ENCODE measurements at places on chromosomes 3 and 15. TPM values are rescaled to one million over a fixed set of nuclear protein-coding genes. Genes with fewer than 3 reads are reported as not detected.

Gene SEMA6D
- not detected for total RNA-seq

Gene SLC28A2
- not detected for total RNA-seq

Gene ITIH1
- total RNA-seq: not detected

Gene TMCO5A
- total RNA-seq: not detected

Gene SNX22
- 1.7 TPM for total RNA-seq

Gene ZNF385D
- not detected for total RNA-seq

Gene CHRD
- total RNA-seq: 0.49 TPM

Gene SLC2A2
- not detected for total RNA-seq

Gene DNAH12
- 0.04 TPM for total RNA-seq

Gene GPR62
- total RNA-seq: not detected

Gene CRABP1
- total RNA-seq: not detected

Gene ZNF445
- total RNA-seq: 9.5 TPM

Gene ROPN1
- total RNA-seq: not detected

Gene SLC6A20
- total RNA-seq: not detected

Gene DLEC1
- 1.9 TPM for total RNA-seq

Gene CYP1A2
- total RNA-seq: not detected

Gene UBA3
- 89.3 TPM for total RNA-seq

DNA sequence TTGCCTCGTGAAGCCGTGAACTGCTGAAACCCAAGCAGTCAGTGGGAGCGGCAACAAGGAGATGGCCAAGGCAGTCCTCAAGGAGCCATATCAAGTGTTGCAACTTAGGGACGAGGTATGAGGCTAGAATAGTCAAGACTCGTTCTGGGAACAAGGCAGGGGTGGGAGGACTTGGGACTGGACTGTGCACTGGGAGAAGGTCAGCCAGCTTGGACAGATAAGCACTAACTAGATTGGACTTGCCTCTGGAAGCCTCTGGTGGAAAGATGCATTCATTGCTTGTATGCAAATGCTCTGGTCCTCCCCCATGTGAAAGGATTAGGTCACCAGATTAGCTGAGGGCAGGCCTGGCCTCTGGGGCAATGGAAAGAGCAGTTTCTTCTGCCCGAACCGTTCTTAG lies 123.3 kb upstream of the CTNNB1 start:
- no peak for DNase-seq

- DNase-seq: peak; percentile 48
Measured at GRCh38 chr3:46674031-46674845, 19.2 kb downstream of the ALS2CL start.

- DNase-seq: no peak
Measured at GRCh38 chr3:127425505-127426443, 137.9 kb upstream of the PRR20G start.

DNA sequence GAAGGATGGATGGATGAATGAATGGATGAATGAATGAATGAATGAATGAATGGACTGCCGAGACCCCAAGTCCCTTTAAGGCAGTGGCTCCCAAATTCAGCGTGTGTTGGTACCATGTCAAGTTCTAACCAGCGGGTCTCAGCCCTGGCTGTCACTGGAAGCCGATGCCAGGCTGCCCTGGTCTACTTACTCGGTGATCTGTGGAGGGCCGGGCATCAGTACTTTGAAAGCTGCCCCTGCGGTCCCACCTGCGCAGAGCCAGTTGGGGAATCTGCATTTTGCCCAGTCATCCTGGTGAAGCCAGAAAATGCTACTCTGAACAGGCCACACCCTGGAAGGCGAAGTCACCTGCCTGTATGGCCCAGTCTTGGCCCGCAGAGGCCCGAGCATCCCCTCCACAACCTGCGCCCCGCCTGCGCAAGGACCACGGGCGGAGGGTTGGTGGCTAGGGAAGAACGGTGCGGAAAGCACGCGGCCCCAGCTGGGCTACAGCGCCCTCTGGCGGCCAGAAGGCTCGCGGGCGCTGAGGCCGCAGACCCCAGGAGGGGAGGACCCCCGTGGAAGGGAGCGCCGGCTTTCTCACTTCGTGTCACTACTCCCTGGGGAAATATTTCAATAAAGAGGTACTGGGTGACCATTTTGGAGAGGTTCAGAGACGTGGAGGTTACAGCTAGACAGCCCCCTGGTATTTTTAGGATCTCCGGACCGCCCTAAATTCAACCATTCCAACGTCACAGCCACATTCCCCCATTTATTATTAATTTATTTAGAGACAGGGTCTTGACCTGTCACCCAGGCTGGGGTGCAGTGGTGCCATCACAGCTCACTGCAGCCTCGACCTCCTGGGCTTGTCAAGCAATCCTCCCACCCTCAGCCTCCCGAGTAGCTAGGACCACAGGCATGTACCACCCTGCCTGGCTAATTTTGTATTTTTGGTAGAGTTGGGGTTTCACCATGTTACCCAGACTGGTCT lies 34.9 kb downstream of the PRKCD start:
- peak; percentile 63 for DNase-seq

DNA sequence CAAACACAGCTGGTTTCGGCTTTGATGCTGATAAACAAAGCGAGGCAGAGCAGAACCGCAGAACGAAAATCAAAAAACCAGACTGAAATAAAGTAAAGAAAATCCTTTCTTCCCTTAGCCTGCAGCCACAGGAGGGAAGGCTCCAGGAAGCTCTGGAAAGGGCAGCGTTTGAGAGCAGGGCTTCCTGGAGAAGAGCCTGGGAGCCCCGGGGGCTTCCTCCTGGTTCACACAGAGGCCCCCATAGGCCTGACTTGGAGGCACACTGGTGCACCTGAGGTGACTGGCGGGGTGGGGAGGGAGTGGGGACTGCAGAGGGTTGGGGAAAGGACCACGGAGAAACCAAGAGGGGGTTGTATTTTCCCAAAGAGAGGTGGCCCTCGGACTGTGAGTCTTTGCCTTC lies 98.8 kb upstream of the WNT5A start:
- DNase-seq: no peak

DNA sequence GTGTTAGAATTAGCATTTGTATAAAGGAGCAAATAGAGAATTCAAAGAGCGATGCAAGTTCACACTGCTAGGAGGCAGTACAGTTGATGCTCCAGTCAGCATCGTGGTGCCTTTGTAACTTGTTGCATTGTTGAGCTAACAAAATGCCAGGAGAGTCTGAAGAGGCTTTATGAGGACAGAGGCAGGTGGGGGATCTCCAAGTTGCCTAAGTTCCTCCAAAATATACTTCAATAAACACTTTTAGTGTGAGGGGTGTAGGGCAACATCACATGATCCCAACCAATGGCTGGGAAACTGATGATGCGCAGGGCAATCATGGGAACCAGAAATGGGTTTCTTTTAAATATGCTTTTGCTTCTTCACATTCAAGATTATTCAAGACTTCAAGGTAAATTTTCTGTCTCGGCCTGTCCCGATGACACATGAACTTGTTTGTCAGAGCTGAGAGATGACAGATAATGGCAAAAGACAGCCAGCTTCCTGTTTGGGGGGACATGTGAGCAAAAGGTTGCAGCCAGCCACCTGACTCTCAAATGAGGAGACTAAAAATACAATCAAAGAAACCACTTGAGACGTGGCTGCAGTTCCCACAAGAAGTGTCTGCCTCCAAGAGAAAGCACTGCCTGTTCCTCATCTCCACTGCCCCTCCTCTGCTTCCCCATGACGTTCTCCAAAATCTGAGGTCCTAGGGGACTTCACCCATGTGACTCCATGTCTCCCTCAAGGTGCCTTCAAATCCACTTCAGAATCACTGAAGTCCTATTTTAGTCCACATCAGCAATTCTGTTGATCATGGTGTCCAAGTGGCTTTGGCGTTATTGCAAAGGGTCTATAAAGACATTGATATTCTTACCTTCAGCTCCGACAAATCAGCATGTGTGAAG lies 39.3 kb downstream of the KLHL6 start:
- no peak for DNase-seq

- no peak for DNase-seq
Measured at GRCh38 chr3:120506828-120507774, 56.3 kb upstream of the FSTL1 start.

GRCh38 chr15:99506399-99506798 lies 59.4 kb upstream of the MEF2A start:
- no peak for DNase-seq

DNA sequence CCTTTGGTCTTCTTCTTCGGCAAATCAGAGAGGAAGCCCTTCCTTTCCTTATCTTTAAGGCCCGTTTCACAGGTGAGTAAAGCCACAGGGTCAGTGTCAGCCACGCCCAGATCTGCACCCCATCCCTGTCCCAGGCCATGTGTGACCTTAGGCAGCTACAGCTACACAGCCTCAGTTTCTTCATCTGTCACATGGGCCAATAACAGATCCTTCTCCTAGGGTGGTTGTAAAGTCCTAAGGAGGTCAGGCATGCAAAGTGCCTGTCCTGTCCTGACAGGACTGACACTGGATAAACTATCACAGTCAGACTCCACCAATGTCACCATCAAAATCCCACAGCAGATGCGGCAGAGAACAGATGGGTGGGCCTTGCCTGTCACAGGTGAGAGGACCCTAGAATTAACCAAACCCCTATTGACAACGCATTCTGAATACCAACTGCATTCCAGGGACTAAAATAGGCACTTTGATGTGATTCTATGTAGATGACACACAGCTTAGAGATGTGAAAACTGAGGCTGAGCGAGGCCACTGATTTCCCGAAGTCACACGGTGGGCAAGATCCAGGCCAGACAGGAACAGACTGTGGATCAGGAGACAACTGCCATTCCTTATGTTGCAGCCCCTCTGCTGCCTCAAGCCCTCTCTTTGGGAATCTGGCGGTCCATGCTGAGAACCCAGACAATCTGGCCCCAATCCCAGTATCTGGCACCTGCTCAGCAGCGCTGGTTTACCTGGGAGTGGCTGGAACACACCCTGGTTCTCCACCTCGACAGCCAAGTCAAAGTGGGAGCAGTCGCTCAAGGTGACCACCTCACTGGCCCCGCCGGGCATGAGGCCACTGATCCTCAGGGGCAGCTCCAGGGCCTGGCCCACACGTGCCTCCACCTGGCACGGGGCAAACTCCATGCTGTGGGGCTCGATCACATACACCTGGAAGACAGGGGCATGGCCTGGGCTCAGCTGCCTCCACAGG lies 48.7 kb downstream of the NUP210 start:
- no peak for DNase-seq

- no peak for DNase-seq
Measured at GRCh38 chr3:83460052-83460451, 1498.7 kb upstream of the CADM2 start.

GRCh38 chr3:192655628-192656027 lies 71.7 kb downstream of the FGF12 start:
- no peak for DNase-seq

DNA sequence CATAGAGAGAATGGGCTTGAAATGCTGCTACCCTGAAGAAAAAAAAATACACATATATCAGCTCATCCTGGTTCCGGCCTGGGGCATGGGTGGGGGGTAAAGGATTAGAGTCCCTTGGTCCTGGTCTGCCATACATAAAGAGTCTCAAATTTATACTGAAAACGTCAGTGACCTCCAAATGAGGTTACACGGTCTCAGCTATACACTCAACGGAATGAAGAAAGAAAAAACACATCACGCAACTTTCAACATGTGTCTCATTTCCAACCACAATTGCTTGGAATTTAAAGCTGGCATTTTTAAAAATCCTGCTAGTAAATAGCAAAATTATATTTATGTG lies 612.8 kb downstream of the MCTP2 start:
- DNase-seq: no peak

DNA sequence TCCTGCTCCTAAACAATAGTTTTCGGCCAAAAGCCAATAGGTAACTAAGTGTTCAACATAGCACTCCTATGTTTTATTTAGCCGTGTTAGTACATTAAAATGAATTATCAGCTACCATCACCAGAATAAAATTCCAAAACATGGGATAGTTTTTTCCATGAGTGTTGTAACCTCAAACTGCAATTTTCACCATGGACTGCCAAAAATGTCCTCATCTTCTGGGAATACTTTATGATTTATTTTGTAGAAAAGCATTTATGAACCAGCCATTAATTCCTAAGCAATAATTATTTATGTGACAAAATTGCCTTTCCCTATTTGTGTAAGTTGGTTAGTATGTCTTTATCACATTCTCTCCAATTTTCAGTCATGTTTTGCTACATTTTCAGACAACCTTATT lies 438.1 kb downstream of the NAALADL2 start:
- DNase-seq: no peak

- DNase-seq: no peak
Measured at GRCh38 chr15:76533995-76534394, 197.4 kb downstream of the ISL2 start.

- no peak for DNase-seq
Measured at GRCh38 chr3:131738095-131738494, 235.3 kb upstream of the MRPL3 start.

GRCh38 chr15:89656116-89656815 lies 999 bp upstream of the KIF7 start:
- DNase-seq: no peak

DNA sequence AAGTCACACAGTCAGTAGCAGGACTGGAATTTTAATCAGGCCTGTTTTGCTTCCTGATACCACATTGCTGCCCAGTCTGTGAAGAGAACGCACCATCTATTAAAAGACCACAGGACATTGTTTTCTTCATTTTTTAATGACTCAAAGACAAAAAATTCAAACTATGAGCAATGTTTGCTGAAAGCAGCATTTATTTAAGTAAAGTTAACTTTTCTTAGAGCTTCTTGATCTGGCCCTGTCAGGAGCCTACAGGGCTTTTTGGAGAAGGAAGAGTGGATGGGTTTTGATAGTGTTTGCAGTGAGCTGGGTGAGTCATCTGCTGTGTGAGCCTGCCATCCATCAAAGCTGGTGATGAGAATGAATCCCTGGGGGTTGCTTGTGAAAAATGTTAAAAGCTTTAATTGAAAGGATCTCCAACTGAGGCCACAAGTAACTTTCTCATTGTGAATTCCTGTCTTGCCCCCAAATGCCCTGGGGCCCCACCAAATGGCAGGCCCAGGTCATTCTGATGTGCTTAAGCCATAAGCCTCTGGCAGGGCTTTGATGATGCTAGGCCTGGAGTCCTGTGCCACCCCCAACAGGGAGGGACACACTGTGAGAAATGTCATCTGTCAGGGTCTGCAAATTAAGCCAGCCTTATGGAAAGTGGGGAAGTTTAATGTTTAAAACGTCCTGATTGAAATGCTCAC lies 136.2 kb upstream of the PFN2 start:
- no peak for DNase-seq

GRCh38 chr3:166420071-166420470 lies 582.8 kb upstream of the BCHE start:
- DNase-seq: no peak

GRCh38 chr3:120148187-120148949 lies 54.1 kb upstream of the GSK3B start:
- DNase-seq: no peak

DNA sequence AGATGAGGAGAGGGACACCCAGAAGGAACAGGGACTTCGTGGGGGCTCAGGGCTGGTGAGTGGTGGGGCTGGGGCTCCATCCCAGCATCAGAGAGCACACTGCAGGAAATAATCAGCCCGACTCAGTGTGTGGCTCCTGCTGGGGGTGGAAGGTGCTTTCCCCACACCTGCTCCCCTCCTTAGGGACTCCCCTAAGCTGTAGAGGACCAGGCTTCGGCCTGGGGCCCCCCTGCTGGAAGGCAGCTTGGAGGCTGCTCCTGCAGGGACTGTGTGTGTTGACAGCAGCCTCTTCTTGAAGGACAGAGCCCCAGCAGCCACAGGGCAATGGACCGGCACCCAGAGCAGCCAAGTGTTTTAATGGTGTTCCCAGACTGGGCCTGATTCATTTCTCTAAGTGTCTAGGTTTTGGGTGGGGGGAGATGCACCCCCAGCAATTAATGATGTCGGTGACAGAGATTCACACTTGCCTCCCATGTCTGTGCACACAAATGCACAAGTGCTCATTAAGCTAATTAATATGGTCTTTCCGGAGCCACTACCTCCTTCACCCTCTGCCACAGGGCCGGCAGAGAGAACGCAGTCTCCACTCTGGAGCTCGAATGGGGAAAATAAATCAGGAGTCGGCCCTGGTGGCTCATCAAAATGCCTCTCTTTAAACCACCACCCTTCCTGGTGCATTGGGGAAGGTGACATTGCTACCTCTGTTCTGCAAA lies 16.9 kb upstream of the FGD5 start:
- no peak for DNase-seq

Measured in activated naive CD4-positive, alpha-beta T cell treated with anti-CD3 and anti-CD28 coated beads, Interleukin-2, amount 50 U/mL, for 72 hours (primary cell).